AG08396 (cell line): ENCODE measurements at places on chromosomes 1 and 21.

DNA sequence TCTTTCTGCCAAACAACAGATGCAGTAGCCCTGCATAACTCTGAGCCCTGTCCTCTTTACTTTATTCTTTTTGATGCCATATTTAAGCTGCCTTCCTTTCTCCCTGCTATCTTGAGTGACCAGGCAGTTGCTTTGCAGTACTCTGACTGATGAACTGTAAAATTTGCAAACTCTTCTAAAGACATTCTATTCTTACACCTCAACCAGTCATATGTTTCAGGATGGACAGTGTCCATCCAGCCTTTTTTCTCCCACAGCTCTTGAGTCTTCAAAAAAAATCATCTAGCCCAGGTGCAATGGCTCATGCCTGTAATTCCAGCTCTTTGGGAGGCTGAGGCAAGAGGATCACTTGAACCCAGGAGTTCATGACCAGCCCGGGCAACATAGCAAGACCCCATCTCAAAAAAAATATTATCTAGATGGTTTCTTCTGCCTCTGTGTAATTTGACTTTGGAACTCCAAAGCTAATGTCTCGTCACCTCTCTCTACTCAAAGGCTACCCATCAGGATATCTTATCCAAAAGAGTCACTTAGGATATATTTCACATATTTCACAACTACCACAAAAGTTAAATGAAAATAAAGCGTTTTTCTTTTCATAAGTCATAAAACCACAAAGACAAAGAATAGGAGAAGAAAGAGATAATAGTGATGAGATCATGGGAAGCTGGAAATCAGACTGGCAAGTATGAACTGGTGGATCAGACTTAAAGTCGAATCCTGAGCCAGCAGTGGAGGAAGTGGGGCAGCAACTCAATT is 54.6 kb upstream of the IPO9 start:
- no peak for DNase-seq

DNA sequence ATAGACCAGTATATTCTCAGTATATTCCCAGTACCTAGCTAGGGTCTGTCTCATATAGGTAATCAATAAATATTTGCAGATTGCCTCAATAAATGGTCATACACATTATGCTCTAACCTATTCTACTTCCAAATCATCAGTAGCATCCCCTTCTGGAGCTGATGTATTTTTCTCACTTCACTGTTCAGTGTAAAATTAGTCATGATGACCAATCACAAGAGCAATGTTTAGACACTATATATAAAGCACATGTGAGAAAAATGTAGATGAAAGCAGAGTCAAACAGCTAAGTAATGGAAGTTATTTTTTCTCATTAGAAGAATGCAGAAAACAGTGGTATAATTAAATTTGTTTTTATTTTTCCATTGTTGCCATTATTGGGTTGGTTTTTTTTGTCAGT is 34.7 kb downstream of the EPRS1 start:
- DNase-seq: no peak

GRCh38 chr1:115473986-115474565 is 136.0 kb upstream of the NGF start:
- DNase-seq: no peak

- DNase-seq: no peak
Measured at GRCh38 chr1:93997756-93998155, 88.5 kb upstream of the GCLM start.

GRCh38 chr1:81731989-81732388 is 68.7 kb upstream of the ADGRL2 start:
- DNase-seq: no peak

- DNase-seq: no peak
Measured at GRCh38 chr1:22056043-22056442, 3.5 kb downstream of the CDC42 start.

DNA sequence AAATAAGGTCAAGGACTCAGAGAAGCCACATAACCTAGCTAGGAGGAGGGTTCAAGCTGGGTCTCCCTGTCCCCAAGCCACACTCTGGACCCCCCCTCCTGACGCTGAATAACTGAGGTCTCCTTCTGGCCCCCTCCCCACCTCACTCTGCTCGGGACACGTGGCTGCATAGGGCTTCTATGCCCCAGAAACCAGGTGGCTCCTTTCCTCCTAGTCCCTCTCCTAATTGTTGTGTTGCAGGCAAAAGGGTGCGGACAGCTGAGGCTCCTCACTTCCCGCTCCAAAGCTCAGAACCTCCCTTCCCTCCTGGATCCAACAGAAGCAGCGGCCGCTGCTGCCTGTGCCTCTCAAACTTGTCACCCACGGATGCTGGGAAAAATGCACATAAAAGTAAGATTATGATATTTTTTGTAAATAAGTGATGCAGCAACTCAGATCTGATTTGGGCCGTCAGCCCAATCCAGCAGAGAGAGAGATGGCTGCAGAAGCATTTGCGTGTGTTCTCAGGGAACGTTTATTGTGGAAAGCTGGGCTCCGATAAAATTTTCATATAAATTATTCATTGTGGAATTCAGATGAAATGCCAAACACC is 40.8 kb upstream of the C1orf174 start:
- DNase-seq: no peak

- no peak for DNase-seq
Measured at GRCh38 chr1:226490426-226490809, 58.1 kb upstream of the STUM start.

DNA sequence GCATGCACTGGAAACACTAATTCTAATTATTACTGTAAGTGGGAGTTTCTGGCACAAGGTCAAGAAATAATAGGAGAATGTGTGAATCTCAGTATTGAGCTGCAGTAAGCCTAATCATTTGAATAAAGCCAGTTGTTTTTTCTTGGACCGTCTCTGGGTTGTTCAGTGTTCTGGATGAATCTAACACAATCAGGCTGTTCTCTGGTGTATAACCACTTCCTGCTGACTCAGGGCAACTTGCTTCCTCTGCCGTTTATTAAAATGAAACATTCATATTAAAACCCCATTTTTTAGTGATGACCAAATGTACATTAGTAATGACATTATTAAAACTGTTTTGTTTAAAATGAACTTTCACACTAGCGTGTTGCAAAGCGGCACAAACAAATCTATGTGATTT is 273.1 kb upstream of the SNX7 start:
- DNase-seq: peak; percentile 13

DNA sequence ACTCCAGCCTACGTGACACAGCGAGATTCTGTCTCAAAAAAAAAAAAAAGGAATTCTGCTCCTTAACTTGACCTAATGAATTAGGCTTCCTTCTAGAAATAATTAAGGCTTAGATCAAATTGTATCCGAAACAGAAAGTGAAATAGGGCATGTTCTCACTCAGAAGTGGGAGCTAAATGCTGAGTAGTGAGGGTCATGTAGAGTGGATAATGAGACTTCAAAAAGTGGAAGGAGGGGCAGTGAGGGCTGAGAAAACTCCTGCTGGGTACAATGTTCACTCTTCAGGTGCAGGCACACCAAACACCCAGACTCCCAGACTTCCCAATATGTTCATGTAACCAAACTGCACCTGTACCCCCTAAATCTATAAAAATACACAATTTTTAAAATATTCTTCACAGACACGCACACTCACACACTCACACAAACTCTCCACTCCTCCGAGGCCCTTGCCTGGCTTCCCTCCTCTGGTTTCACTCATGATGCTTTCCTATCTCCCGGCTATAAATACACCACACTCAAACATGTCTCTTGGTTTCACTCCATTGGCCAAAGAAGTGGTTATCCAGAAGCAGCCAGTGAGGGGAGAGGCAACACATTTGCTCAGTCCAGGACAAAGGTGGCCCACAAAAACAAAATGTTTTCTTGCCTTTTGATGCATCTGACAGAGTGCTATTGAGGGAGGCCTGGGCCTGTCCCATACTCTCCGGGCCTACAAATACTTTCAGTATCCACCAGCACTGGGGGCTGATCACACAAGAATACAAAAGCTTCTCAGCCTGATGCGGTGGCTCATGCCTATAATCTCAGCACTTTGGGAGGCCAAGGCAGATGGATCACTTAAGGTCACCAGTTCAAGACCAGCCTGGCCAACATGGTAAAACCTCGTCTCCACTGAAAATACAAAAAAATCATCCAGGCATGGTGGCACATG is 249.2 kb downstream of the TOMM20 start:
- DNase-seq: no peak

GRCh38 chr21:29208682-29209059 is 78.2 kb downstream of the MAP3K7CL start:
- no peak for DNase-seq

DNA sequence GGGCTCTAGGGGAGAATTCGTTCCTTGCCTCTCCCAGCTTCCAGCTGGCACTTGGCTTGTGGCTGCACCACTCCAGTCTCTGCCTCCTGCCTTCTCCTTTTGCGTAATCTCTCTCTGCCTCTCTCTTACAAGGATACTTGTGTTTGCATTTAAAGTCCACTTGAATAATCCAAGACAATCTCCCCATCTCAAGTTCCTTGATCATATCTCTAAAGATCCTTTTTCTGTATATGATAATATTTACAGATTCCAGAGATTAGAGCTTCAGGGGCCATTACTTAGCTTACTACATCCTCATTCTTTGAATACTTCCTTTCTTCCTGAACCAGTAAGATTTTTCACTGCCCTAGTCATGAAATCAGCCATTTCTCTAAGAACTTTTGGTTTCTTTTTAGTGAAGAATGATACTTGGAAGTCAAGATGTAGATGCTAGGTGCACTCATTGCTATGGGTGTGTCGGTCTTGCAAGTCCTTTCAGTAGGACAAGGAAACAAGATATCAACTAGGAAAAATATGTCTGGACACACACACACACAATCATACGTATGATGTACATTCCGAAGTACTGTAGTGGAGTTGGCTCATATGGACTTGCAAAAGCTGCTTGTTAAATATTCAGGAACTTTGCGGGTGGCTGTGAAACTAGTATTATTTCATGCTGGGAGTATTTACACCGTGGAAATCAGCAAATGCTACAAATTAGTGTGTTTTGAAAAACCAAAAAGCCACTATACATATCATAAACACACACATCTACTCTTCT is 20.8 kb upstream of the RLF start:
- DNase-seq: peak; percentile 19

- DNase-seq: no peak
Measured at GRCh38 chr1:15598436-15598835, 13.6 kb upstream of the AGMAT start.

DNA sequence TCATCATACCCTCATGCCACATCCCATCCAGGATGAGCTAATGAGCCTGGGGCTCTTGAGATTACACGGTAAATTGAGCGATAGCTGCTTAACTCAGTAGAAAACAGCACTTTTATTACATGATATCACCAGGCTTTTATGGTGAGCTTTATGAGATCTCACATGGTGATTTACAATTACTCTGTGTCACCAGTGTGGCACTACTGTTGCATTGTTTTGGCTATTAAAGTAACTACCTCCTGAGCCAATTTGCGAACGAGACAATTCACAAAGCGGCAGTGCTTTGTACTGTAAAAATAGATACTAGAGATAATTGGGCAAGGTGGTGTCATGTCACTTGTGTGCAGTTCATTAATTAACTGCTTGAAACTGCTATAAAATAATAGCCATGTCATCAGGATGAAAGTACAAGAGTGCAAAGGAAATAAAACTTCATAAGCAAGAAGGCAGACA is 767.7 kb upstream of the ADGRL2 start:
- DNase-seq: no peak

DNA sequence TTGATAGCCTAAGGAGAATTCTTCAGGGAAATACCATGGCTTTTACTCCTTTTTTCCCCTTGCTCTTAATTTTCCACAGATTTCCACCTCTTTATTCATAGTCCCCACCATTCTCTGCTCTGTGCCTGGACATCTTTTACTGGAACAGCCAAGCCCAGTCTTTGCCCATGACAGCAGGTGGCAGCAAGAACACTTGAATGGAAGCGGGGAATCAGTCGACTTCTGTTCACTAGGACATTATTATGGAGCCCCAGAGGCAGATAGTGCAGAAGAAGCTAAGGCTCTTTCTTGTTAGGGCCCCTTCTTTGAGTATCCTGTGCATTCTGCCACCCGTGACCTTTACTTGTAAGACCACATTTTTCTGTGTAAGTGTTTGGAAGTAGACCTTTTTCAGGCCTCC is 6.3 kb downstream of the OR14I1 start:
- no peak for DNase-seq
